ENCODE measurements at places on chromosomes 3 and 15.

- DNase-seq, result no peak
Observed at GRCh38 chr3:21372316-21372715, 378.7 kb downstream of the ZNF385D start.

DNA sequence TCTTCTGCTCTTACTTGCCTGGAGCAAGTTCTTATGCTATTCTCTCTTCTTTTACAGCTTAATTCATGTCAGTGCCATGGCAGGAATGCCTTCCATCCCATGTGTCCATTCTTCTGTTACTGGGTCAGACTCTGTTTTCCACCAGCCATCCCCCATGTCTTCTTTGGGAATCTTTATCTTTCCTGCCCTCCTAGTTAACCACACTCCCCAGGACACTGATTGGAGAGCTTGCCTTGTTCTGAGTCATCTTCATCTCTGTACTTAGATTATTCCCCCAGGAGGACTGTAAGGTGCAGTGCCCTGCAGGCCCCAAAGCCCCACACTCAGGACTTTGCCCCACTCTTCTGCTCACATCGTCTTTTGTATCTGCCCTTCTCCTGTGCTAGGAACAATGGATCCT lies 3.6 kb downstream of the ABHD17C start:
- DNase-seq, result no peak

DNA sequence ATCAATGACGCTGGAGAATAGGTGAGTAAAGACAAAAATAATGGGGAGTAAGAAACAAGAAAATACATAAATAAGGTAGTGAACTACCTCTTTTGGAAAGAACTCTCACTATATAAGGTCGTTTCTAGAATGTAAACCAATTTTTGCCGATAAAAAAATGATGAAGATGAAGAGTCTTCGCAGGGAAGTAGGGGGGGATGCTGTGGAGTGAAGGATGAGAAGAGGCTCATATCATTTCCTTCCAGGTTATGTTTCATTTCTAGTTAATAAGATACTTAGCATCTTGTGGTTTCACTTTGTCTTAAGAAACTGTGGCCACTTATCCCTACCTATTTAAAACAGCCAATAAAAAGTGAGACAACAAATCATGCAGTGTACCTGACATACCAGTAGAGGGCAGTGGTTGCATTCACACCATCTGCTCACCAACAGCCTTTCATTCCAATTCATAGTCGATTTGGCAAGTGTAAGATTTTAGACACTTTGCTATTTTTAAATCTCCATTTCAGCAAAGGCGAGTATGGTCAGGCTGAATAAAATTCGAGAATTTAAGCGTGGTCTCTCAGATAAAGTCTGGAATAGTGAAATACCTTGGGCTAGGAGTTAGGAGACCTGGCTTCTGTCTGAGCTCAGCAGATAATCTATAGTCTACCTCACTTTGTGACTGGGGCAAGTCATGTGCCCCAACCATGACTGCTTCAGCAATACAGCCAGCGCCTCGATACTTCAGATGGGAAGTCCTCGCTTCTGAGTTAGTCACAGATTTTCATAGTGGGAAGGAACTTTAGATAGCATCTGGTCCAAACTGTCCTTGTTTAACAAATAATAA lies 28.9 kb upstream of the ICE2 start:
- peak; percentile 61 for DNase-seq

- DNase-seq, result no peak
Observed at GRCh38 chr15:70526221-70526973, 237.0 kb downstream of the UACA start.

GRCh38 chr3:123878807-123879206 lies 5.3 kb downstream of the MYLK start:
- no peak for DNase-seq

- DNase-seq, result no peak
Observed at GRCh38 chr15:91182101-91182500, 82.0 kb downstream of the SV2B start.

DNA sequence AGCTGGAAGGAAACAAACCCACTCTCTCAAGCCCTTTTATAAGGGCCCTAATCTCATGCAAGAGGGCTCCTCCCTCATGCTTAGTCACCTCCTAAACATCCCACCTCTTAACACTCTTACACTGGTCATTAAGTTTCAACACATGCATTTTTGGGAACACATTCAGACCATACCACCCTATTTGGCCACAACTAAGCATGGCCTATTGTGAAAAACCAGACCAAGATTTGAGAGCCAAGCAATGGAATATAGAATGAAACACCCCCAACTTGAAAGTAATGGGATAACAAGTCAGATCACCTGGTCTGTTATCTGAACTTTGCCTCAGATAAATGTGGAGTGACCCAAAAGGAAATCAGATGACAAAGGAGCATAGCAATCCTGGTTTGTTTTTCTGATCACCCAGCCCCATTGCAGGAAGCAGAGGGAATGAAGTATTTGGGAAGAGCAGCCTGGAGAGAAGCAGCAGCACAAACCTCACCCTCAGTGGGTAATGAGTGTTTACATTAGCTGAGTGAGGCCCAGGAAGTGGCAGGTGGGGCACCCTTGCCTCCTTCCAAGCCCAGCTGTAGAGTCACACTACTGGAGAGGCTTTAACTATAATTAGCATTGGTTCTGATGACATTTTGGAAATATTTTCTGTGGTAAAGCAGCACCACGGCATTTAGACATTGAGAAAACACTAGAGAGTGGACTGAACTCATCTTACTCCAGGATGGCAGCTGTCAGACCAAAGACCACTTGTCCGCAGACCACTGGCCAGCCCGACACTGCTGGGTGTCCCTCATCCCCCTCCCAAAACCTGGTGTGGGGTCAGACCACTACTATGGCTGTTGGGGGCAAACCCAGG lies 48.8 kb upstream of the PRTG start:
- no peak for DNase-seq

GRCh38 chr3:177824190-177824786 lies 627.0 kb upstream of the TBL1XR1 start:
- no peak for DNase-seq

GRCh38 chr3:132595014-132595413 lies 2.1 kb upstream of the ACKR4 start:
- no peak for DNase-seq

GRCh38 chr3:125051715-125052581 lies 3.8 kb downstream of the HEG1 start:
- peak; percentile 36 for DNase-seq

GRCh38 chr15:60745469-60746061 lies 266.6 kb upstream of the ICE2 start:
- no peak for DNase-seq

- no peak for DNase-seq
Observed at GRCh38 chr3:100634493-100635272, 25.3 kb downstream of the ADGRG7 start.

DNA sequence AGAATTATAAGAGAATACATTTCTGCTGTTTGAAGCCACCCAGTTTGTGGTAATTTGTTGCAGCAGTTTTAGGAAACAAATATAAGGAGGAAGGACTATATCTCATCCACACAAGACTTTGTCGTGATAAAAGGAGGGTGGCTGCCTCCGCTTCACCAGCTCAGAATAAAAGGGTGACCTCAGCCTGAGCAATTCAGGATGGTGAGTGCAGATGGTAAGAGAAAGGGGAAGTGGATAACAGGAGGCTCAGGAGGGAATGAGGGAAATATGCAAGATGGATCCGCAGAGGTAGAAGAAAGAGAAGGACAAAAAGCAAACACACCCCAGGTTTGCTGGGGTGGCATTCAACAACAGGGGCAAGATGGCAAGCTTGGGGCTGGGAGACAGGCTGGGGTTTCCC lies 108.1 kb upstream of the TNFAIP8L3 start:
- DNase-seq, result no peak

DNA sequence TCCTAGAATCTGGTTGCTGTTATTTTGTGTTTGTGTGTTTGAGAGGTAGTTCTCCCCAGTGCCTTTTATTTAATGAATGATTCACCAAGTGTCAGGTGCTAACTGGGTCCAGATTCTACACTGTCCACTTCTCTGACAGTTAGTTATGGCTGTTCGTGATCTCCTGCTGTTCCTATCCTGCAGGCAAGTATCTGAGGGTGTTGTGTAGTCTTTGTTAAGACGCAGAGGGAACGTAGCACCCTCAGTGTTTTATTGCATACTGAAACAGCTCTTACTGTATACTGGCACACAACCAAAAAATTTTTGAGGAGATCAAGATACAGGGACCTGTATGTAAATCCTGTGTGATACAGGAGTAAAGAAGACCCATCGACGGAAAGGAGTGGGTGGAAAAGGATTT lies 1271.3 kb downstream of the ROBO1 start:
- DNase-seq, result no peak

DNA sequence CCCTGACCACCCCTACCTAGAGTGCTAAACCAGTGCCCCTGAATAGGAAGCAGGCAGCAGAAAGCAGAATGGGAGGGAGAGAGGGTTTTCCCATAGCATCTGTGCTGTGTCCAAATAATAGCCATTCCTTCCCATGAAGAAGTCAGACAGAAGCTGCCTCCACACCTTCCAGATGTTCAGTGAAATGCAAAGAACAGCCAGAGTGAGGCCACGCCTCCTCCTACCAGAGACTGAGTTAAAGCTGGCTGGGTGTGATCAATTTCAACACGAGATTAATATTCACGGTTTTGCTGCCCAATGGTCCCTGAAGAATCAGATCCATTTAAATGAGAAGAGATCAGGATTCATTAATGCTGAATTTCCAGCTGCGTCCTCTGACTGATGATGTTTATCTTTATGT lies 111.8 kb downstream of the SRGAP3 start:
- DNase-seq, result no peak

GRCh38 chr15:88717382-88718031 lies 78.7 kb downstream of the ISG20 start:
- DNase-seq, result no peak

DNA sequence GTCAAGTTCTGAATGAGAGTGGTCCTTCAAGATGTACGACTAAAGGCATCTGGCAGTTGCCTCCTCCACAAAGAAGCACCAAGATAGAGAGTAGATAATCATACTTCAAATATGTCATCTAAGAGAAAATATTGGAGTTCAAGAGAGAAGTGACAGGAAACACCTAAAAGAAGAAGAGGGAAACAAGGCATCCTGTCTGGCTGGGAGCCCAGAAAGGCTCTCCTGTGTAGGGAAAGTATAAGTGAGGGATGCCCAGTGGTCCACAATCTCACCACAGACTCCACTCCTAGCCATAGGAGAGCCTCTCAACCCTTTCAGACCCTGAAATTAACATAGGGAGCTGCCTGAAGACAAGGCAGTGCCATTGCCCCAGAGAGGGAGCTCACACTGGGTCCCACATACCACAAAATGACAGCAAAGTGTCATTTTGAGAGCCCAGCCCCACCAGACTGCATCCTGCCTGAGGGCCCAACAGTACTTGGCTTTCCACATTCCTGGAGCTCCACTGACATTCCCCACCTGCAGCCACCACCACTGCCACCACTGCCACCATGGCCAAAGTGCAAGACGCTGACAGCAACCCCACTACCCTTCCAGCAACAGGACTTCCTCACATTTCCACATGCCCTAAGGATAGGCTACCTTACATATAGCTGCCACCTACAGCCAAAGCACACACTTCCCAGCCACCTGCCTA lies 210.6 kb downstream of the ATP8B4 start:
- no peak for DNase-seq

DNA sequence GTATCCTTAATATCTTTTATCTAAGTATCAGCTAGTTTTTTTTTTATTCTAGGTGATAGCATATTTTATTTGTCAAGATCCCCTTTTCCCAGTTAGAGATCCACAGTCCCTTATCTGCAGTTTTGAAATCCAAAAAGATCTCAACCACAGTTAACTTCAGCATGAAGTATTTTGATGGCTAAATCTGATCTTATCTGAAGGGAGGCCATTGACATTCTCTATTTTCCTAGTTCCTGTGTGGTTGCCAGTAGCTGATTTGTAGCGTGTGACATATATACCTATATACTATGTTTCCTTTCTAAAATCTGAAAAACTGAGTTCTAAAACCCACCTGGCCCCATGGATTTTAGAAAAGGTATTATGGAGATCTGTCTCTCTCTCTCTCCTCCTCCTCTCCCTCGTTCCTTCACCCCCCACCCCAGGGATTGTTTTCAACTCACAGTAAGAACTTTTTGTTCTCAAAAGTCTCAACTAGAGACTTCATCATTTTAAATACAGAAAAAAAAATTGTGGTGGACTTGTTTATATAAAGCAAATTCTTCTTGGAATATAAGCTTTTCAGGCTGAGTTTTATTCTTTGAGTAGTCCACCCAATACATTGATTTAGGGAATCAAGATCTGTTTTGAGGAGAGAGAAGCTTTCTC lies 12.3 kb downstream of the TCF12 start:
- DNase-seq, result no peak

DNA sequence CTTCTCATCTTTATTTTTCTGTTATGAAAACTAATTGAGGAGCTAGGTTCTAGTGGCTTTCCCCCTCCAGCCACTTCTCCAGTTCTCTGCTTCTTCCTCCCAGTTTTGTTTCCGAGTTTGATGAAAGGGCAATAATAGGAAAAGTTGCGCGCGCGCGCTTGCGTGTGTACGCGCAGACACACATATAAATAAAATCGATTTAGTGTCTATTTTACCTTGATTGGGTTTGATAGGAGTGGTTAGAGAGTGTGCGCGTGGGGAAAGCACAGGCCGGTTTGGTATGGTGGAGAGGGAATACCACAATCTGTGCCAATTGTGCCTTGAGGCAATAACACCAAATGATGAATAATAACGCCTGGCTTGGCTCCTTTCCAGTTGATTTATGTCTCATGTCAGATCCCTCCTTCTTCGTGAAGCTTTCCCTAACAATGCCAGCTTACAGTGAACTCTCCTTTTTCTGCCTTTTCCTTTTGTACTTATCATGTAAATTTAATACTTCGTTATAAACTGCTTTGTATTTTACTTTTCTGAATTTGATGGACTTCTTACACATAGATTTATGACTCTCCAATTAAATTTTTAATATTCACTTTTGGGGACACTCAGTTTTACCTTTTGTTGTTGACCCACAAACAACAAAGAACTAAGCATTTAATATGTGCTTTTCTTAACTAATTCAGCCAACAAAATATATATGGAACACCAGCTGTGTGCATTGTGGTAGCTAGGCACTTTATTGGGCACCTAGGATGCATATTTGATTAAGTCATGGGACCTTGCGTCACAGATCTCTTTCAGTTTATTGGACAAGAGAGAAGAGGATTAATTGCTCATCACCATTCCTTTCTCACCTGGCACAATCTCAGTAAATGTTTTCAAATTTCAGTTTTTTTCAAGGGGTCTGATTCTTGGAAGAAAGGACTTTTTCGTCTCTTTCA lies 1.7 kb downstream of the TIPARP start:
- DNase-seq, result peak; percentile 36

DNA sequence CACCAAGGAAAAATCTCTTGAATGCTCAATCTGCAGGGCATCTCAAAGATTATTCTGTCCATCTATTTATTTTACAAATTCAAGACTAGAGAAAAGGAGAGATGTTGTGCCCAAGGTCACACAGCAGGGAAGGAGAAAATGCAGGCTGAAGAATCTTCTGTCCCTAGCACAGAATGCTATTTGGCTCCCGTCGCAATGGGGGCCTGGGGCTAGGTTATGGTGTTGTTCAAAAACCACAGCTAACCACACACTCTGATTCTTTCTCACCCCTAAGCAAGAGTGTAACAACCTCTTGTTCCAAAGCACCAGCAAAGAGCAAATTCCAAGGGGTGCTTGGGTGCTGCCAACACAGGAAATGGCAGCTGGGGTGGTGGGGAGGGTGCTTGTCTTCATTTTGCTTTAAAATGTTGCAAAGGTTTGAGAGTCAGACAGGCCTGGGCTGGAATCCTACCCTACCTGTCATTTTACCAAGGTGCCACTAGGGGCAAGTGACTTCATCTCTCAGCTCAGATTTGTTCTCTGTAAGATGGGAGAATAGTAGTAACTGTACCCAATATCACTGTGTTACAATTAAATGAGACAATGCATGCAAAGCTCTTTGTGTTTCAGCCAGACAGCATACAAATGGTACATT lies 112.5 kb downstream of the ADAMTS9 start:
- no peak for DNase-seq

GRCh38 chr3:110459021-110459420 lies 612.6 kb upstream of the NECTIN3 start:
- no peak for DNase-seq
